ENCODE measurements at places on chromosomes 7 and 10.

DNA sequence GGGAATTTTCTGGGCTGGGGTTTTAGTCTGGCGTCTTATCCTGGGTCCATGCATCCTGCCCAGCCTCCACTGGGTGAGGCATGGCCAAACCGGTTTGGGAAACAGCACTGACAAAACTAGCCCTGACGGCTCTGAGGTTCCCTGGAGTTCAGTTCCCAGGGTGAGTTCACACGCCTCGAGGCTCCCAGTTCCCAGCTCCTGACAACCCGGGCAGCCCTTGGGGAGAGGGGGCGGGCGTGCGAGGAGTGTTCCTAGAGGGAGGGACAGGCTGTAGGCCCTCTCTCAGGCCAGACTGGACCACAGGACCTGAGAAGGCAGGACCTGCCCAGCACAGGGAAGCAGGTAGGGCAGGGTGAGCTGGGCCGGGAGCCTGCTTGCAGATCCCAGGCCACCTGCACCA lies 82.3 kb upstream of the PPIF start:
- DNase-seq = no peak

DNA sequence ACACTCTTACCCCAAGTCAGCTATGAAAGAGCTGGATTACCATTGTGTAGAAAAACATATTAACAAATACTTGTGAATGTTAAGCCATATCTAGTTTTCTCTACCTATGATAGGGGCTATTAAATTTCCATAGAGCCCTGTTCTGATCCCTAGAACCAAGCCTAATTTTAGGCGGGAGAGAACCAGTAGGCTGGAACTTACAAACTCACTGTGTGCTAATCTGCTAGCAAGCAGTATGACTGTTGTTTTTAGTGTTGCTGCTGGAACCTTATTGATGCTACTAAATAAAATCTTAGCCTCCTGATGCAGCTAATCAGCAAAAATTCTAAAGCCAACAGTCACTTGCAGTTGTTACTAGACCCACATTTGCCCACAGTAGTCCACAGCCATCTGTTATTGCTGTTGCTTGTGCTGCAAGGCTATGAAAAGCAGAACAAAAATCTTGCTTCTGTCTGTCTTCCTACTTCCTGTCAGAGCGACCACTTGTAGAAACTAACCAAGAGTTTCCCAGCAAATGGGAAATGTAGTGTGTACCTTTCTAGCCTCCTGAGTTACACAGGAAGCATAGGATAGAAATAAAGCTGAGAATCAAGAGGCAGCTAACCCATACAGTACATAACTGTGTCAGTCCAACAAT lies 368.4 kb downstream of the ARL4A start:
- no peak for DNase-seq

- no peak for DNase-seq
Measured at GRCh38 chr7:26691406-26691805, 173.0 kb downstream of the SKAP2 start.

DNA sequence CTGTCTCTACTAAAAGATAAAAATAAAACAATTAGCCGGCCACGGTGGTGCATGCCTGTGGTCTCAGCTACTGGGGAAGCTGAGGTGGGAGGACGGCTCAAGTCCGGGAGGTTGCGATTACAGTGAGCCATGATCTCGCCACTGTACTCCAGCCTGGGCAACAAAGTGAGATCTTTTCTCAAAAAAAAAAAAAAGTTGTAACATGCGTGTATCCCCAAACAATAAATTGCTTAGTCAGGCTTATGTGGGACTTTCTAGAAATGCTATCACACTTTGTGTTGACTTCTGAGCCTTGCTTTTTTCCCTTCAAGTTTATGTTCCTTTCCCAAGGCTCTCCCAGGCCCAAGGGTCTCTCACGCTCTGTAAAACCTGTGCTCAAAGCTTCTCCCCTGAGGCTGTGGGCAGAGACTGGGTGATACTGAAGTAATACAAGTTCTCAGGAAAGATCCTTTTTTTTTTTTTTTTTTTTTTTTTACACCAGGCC lies 88.0 kb upstream of the TNS3 start:
- no peak for DNase-seq

DNA sequence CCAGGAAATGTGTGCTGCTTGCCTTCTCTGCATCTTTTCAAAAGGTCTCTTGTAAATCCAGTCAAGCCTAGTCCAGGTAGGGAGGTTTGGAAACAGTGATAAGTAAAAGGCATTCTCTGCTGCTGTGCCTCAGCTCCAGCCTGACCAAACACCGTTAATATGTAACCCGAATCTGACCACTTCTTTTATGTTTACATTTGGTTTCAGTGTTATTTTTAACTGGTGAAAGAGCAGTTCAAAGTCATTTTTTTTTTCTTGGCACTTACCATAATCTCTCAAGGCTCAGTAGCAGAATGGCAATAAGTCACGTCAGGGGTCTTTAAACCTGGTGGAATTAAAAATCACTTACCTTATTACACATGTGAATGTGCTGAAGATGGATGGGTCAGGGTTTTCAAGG lies 216.8 kb downstream of the PTEN start:
- no peak for DNase-seq

DNA sequence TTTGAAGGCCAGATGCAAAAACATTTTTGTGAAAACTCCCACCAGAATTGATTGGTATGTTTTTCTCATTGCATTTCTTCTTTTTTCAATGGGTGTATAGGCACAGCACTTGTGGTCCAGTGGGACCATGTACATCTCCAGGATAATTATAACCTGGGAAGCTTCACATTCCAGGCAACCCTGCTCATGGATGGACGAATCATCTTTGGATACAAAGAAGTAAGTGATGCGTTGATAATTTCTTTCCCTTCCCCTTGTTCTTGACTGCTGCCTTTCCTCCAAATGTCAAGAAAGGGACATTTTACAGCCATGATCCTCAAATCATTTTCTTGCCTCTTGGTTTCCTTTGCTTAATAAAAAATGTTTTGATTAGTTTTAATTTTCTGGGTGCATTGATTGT lies 331.5 kb downstream of the PLXDC2 start:
- no peak for DNase-seq

- no peak for DNase-seq
Measured at GRCh38 chr10:33537066-33537465, 202.6 kb upstream of the NRP1 start.

- DNase-seq = no peak
Measured at GRCh38 chr10:117653170-117653515, 110.6 kb downstream of the EMX2 start.

DNA sequence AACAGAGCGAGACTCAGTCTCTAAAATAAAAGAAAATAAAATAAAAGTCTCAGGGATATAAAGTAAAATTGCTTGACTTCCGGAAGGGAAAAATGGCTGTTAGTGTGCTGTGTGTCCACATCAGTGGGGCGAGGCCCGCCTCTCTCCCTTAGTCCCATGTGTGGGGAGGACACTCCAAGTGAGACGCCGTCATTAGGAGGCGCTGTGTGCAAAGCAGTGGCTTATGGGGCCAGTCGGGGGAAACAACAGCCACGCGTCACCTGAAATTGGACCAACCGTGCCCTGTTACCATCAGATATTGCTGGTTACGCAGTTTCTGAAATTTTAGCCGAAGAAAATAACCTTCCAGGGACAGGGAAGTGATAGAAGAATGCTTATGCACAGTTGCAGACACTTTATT lies 15.8 kb downstream of the SFXN4 start:
- DNase-seq = no peak

DNA sequence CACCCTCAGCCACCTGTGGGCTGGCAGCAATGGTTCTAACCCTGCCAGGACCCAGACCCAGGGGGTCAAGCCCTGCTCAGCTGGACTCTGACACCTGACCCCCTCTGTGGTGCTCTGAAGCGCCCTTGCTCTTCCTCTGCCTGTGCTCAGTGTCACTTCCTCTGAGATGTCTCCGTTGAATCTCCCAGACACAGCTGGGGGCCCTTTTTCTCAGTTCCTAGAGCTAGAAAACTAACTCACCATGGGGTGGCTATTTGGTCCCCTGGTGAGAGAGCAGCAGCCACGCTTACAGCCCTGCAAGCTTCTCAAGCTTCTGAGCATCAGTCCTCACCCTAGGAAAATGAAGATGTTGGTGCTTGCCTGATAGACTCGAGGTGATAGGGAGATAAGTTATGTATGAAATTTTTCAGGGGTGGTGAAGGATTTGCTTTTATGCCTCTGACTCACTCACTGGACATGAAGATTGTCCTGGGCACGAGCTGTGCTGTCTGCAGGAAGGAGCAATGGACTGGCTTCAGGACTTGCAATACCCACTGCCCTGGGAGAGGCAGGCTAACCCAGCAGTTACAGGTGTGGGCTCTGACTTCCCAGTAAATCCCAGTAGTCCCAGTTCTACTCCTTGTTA lies 29.6 kb downstream of the COL13A1 start:
- no peak for DNase-seq

Measured in substantia nigra (tissue), 51 donors.